ENCODE measurements at places on chromosomes 5 and 9. TPM values are rescaled to one million over a fixed set of nuclear protein-coding genes. Genes with fewer than 3 reads are reported as not detected.
A peak's percentile ranks its signal among the peaks of the same experiment; 100 is the strongest.

ADRA1B gene
- 0.32 TPM for total RNA-seq

- DNase-seq: no peak
These were observed 33.8 kb upstream of the ANXA2R start for GRCh38 chr5:43073597-43074546.

DNA sequence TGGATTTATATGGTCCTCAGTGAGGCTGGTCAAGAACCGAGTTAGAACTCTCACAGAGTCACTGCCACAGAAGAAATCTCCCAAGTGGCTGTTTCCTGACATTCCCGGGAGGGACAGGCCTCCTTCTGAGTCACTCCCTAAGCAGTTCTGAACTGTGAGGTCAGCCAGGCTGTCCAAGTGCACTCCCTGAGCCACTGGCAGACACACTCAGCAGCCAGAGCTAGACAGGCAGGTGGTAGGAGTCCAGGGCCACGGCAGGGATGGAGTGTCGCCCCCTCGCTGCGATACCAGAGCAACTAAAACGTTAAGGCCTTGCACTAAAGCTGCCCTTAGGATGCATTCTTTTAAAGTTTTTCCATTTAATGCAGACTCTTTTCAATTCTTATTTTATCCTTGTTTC is 3.4 kb downstream of the IL4 start:
- DNase-seq: peak; percentile 75

GRCh38 chr9:93205896-93206575 is 22.1 kb downstream of the WNK2 start:
- no peak for DNase-seq

DNA sequence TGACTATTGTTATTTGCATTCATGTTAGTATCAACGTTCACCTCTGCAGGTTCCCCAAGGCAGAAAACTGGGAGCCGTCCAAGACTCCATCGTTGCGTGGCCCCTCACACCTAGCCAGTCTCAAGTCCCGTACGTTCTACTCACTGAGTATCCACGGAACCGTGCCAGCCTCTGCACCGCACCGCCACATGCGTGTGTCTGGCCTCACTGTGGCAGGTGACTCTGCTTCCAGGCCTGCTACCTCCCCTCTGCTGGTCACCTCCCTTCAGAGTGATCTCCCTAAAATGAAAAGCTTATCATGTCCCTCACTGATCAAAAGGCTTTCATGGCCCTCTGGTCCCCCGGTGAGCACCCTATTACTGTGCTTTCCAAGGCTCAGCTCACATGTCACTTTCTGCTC is 108.1 kb downstream of the GABBR2 start:
- no peak for DNase-seq

BTNL3 gene
- total RNA-seq: 0.09 TPM

- DNase-seq: no peak
These were observed 631.7 kb upstream of the CDH6 start for GRCh38 chr5:30561771-30562170.

- DNase-seq: no peak
These were observed 169.1 kb downstream of the CAAP1 start for GRCh38 chr9:26723486-26723885.

DNA sequence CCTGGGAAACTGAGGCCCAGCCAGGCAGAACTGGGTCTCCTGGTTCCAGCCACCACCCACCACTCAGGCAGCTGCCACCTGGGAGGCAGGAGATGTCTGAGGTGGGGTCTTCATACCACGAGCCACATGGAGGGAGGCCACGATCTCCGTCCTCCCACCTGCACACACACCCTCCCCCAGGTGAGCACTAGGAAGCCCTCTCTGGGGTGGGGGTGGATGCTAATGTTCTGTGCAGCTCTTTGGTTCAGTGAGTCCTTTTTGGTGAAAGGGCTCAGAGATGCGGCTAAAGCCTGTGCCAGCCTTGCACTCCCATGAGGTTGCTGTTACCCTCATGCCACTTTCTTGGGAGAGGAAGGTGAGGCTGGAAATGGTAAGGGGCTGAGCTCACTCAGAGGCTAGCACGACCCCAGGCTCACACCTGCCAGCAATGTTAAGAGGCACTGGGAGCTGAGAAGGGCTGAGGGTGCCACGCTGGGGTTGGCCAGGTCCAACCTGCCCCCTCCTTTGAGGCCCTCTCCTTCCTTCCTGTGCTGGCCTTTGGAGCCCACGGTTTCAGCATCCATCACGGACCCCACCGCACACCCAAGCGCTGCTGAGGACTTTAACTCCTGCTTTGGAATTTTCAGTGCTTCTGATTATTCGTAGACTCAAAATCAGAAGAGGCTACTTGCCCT is 26.6 kb upstream of the OBP2B start:
- DNase-seq: no peak

BARHL1 gene
- not detected for total RNA-seq

DNA sequence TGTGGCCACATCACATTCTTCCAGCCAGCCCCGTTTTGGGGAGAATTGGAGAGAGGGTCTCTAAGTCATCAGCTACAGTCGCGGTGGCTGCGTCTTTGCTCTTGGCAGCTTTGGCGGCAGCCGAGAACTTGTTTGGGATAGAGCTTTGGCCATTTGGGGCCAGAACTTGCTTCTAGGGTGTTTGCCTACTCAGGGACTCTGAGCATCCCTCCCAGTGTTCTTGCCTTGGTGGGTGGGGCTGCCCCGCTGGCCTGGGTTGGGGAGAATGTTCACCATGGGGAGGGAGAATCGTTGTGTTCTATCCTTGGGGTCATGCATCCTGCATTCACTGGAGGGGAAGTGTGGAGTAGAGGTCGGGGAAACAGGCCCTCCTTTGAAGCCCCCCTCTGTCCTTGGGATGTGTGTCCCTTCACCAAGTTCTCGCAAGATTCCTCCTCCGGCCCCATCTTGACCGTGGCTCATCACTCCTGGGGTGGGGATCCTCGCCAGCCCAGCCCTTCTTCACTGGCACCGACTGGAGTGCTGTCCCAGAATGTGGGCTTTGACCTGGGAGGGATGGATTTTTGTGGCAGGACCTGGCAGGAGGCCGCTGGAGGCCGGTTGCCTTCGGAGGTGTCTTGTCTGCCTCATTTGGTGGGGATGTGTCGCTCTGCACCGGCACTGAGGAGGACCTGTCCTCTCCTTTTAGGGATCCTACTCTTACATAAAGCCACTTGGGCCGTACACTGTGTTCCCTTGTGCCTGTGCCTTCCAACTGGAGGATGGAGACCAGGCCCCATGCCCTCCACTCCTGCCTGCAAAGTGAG is 3.5 kb downstream of the PHF2 start:
- DNase-seq: no peak

- DNase-seq: no peak
These were observed 56.8 kb downstream of the FGF10 start for GRCh38 chr5:44332285-44332971.

DNA sequence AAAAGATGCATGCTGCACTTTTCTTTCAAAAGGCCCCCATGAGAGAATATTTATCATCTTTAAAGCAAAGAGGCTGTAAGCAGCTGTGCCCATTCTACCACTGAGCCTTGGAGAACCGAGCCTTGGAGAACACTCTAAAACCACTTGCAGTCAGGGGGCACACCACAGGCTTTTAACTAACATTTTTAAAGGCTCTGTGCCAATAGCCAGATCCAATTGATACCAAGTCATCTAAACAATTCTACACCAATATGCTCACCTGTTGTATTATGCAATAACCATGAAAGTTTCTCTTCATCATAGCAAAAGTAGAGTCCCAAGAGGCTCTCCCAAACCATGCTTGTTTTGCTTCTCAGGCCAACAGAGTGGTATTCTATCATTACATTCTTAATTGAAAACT is 1090.5 kb upstream of the SEMA6A start:
- no peak for DNase-seq

DNA sequence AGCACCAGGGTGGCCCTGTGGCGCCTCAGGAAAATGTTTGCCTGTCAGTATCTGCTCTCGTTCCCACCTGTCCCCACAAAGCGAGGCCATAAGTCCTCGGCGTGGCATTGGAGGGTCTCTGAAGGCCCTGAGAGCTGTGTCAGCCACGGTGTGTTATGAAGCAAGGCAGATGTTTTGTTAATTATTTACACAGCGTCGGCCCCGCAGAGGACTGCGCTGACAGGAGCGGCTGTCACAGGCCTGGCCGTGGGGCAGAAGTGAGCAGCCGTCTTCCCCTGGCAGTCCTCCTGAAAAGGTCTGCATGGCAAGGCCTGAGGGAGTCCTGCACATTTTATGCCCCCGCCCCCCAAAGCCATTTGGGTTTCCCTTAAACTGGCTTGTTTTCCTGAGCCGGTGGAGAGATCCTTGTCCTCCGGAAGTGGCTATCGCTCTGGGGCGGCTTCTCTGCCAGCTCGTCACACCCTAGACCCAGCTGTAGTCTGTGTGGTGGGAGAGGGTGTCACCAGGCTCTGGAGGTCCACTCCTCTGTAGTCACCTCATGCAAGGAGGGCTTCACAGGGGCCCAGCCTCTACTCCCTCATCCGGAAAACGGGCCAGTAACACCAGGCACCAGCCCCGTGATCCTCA is 6.2 kb downstream of the NEK6 start:
- no peak for DNase-seq

- no peak for DNase-seq
These were observed 162.8 kb downstream of the PJA2 start for GRCh38 chr5:109246841-109247592.

DNA sequence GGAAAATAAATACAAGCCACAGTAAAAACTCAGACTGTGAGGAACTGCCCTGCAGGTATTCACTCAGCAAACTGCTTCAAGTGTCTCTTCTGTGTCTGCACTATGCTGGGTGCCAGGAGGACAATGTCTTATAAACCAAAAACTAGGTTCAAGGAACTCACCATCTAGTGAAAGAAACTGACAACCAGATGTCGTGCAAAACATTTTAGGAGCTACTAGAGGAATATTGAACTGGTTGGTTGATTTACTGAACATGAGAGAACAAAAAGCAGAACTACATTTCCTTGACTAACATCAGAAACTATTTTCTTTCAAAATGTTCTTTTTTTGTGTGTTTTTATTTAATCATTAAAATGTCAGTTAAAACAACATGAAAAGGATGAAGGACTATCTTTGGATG is 35.2 kb downstream of the ZNF366 start:
- no peak for DNase-seq

SLCO6A1 gene
- total RNA-seq: not detected

PCDHB6 gene
- total RNA-seq: 0.60 TPM

DNA sequence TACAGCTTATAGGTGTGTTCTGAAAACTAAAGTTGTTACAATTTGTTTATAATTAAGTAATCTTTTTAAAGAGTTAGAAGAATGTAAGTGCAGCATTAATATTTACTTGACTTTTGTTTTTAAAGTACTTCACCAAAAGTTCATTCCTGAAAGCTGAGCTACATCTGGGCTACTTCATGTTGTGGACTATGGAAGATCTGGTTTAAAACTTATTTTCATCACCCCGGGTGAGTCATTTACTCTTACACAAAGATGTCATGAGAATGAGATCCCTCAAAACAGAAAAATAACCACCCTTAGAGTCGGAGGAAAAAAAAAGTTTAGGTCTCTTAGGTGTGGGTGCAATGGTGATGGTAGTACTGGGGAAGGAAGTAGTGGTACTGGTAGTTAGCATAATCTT is 5.1 kb downstream of the POU5F2 start:
- no peak for DNase-seq

DNA sequence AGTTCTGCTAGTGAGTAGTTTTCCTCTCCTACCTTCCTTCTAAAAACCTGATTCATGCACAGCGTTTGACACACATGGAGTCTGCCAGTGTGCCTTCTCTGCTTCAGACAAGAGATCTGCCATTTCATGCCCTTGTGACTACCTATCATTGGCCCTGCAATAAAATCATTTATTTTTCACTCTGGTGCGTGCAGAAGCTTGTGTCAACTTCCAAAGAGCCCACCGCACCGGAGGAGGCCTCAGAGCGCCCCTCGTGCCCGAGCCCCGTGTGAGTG is 13.7 kb downstream of the HNRNPH1 start:
- no peak for DNase-seq

HSD17B3 gene
- 3.2 TPM for total RNA-seq

GRCh38 chr5:121573721-121574382 is 277.8 kb upstream of the FTMT start:
- DNase-seq: no peak

- DNase-seq: no peak
These were observed 1341.8 kb upstream of the CDH9 start for GRCh38 chr5:28380167-28380566.

DNA sequence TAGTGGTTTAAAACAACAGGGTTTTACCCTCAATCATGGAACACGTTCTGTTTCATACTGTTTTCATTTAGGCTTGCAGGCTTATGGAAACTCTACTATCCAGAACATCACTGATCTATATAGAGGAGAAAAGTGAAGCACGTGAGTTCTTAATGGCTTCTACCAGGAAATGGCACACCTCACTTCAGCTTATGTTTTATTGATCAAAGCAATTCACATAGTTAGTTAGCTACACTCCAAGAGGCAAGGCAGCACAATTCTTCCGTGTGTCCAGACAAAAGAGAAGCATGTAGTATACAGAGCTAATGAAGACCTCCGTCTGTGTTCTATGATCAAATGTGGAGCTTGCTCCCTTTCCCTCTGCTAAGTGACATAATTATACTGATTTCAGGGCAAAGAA is 353.3 kb upstream of the CD180 start:
- no peak for DNase-seq

DNA sequence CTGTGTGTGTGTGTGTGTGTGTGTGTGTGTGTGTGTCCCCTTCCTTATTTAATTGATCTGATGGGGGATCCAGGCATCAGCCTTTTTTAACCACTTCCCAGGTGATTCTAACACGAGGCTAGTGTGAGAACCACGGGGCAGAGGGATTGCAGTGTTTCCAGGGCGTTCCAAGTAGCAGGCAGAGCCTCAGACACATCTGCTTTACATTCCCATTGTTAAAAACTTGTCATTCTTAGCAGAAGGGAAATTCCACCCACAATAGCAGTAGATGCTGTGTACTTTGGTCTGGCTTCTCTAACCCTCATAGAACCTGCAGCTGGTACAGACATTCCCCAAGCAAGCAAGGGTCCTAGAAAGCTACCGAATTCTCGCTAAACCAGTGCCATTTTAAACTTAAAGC is 81.9 kb upstream of the SLC30A5 start:
- DNase-seq: no peak

MPDZ gene
- 28.8 TPM for total RNA-seq

GRCh38 chr5:131810510-131811249 is 13.9 kb upstream of the FNIP1 start:
- DNase-seq: no peak

RGS7BP gene
- 1.5 TPM for total RNA-seq

- DNase-seq: no peak
These were observed 242.3 kb upstream of the PTGER4 start for GRCh38 chr5:40437452-40437861.

- DNase-seq: no peak
These were observed 307.1 kb downstream of the PRR16 start for GRCh38 chr5:120771202-120771601.

DNA sequence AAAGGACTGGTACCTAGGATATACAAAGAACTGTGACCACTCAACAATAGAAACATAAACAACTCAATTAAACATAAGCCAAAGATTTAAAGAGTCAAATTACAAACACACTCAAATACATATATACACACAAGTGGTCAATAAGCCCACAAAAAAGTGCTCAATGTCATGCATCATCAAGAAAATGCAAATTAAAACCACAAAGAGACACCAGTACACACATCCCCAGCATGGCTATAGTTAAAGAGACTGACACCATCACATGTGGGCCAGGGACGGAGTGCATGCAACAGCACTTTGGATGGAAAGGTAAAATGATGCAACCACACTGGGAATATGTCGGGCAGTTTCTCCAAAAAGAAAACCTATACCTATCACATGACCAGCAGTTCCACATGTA is 89.7 kb downstream of the CAAP1 start:
- no peak for DNase-seq

GRCh38 chr9:76658510-76659231 is 105.6 kb upstream of the PCA3 start:
- no peak for DNase-seq

ISL1 gene
- not detected for total RNA-seq

GRCh38 chr5:136819526-136820302 is 454.4 kb upstream of the TRPC7 start:
- no peak for DNase-seq

All from mucosa of gallbladder (tissue), 1 donor.